ENCODE measurements at places on chromosomes 5 and 9. TPM values are rescaled to one million over a fixed set of nuclear protein-coding genes. Genes with fewer than 3 reads are reported as not detected.

ISL1 gene
- total RNA-seq = not detected

N4BP3 gene
- 23.8 TPM for total RNA-seq

GRCh38 chr5:90696153-90696552 is 137.6 kb downstream of the ADGRV1 start:
- no peak for DNase-seq

GRCh38 chr5:107555425-107556090 is 115.2 kb downstream of the EFNA5 start:
- DNase-seq = no peak

DNA sequence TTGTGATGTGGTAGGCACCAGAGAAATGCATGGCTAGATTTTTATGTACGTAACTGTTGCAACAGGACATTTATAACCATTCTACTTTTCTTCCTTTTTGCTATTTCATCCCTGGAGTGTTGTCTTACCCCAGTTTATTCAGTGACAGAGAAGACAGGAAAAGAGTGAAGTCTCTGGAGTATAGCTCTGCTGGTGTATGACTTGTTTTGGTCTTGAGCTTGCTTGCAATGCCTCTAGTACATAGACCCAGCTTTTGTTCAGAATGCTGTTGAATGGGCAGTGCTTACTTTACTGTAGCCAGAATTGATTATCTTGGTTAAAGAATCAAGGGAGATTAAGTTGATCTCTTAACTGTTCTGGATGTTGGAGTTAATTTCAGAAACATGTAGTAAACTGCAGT is 94.3 kb downstream of the PBX3 start:
- no peak for DNase-seq

SYNPO gene
- total RNA-seq = 10.7 TPM

CER1 gene
- total RNA-seq = not detected

DNA sequence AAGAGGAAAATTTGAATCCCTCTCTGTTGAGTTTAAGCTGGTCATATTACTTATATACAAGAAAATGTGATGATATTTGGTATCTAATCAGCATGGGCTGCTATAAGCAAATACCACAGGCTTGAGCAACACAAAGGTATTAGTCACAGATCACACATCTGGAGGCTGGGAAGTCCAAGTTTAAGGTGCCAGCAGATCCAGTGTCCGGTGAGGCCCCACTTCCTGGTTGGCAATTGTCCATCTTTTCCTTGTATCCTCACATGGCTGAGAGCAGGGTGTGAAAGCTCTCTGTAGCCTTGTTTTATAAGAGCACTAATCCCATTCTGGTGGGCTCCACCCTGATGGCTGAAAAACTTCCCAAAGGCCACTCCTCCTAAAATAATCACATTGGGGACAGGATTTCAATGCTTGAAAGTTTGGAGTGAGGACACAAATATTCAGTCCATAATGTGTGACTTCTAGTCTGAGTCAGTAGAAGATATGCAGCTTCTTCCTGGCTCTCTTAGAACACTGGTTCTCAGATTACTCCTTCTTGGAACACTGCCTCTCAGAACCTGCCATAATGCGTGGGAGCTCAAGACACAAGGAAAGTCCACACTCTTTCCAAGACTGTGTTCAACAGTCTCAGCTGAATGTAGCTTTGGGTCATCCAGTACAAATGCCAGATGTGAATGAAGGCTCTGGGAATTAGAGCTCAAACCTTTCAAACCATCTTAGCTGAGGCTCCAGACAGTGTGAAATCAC is 124.1 kb downstream of the PRDM9 start:
- no peak for DNase-seq

DNA sequence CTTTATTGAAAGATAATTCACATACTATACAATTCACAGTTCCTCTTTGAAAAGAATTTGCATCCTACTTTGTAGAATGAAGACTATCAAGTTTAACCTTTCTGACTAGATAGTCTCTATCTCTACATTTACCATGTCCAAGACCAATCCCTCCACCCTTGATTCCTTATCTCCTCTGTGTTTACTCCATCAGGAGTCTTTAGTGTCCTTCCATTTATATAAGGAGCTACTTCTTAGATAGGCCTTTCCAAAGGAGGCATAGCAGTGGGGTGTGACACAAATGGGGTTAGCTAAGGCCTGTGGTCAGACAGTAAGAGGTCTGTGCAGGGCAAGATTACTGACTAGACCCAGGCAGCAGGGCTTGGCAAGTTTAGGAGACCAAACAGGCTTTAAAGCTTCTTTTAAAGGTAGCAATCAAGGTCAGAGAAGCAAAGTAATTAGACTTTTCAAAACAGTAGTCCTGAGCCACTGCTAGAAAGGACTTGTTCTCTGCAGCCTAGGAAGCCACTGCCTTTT is 11.1 kb upstream of the DMXL1 start:
- no peak for DNase-seq

GRCh38 chr9:36149197-36149596 is 12.7 kb downstream of the GLIPR2 start:
- peak; percentile 80 for DNase-seq

DNA sequence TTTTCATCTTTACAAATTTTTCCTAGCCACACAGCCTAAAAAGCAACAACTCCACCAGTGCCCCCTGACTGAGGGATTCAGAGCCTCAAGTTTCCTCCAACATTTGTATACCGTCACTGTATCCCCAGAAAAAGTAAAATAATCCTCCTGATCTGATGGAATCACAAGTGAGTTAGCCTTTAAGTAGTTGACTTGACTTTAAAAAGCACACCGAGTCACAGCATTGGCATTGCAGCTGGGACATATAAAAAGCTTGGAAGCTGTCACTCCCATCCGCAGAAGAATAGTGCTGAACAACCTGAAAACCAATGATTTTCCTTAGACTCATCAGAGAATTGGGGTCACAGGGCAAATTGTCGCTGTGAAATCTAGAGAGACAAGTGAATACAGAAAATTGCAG is 41.6 kb upstream of the FBN2 start:
- no peak for DNase-seq

DNA sequence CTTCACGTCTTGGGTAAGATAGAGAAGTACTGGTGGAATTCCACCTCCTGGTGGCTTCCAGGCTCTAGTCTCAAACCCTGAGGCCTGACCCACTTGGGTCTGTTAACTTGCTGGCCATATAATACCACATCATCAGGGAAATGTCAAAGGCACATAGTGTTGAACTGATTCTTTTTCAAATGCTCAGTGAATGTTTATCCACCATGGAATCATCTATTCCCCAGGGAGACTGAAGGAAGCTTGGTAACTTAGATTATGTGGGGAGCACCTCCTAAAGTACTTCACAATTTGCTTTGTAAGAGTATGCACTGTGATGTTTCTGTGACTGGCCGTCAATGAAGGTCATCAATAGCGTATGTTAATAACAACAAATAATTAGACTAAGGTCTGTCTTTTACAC is 16.1 kb downstream of the MACROH2A1 start:
- DNase-seq = no peak

GRCh38 chr9:119873877-119874276 is 504.6 kb upstream of the BRINP1 start:
- DNase-seq = no peak

DNA sequence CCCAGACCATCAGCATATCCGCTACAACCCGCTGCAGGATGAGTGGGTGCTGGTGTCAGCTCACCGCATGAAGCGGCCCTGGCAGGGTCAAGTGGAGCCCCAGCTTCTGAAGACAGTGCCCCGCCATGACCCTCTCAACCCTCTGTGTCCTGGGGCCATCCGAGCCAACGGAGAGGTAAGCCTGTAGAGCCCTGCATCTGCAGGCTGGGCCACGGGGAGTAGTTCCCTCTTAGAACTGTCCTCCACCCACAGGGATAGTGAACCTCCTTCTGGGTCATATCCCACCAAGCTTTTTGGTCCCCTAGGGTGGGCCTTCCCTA is 569 bp downstream of the GALT start:
- no peak for DNase-seq

DNA sequence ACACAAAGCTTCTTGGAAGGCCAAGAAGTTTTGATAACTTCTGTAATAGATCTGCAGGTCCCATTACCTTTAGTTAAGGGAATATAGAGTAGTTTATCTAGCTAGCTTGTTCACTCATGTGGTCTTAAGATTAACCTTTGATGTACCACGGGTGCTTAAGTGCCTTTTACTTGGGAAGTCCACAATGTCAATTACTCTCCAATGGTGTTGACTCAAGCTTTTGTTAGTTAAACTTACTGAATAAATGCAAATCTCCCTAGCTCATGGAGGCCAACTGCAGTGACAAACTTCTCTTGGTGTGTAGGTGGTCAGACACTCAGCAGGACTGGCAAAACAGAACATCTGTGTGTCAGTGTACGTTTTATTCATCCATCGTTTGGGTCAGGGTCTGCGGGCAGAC is 501.5 kb downstream of the ELAVL2 start:
- DNase-seq = no peak

DPYSL3 gene
- 11.3 TPM for total RNA-seq

CAMK4 gene
- 0.44 TPM for total RNA-seq

DNA sequence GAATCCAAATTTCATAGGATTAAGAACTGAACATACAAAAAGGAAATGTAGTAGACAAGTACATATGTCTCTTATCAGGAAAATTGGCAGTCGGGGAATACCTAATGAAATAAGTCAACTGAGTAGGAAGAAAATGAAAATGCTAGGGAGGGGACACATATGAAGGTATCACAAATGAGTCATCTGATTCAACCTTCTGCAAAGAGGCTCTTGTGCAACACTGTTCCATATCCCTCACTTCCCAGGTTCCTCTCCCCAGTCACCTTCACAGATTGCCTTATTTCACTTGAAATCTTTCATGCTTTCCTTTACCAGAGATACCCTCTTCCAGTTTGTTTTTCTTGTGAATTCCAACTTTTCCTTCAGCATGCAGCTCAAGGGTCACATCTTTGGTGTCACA is 139.0 kb downstream of the RFX3 start:
- DNase-seq = no peak

GRCh38 chr5:469752-470483 is 26.9 kb downstream of the EXOC3 start:
- DNase-seq = no peak

DNA sequence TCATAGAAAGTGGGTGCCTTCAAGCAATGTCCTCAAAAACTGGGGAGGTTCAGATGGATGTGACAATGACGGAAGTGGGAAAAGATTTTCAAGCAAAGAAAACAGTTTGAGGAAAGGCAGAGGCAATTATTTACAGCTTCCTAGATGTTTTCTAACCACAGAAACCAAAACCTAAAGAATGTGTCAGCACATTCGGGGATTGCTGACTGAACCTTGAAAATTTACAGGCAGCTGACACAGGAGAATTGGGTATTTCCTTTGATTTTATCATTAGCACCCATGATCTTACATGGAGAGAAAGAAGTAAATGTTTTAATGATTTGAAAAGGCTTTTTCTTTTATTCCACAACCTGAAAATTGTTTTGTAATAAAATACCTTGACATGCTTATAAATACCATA is 369.0 kb downstream of the ACTL7B start:
- no peak for DNase-seq

BTNL8 gene
- total RNA-seq = 0.20 TPM

GRCh38 chr5:155252717-155253116 is 239.2 kb downstream of the KIF4B start:
- DNase-seq = no peak

DNA sequence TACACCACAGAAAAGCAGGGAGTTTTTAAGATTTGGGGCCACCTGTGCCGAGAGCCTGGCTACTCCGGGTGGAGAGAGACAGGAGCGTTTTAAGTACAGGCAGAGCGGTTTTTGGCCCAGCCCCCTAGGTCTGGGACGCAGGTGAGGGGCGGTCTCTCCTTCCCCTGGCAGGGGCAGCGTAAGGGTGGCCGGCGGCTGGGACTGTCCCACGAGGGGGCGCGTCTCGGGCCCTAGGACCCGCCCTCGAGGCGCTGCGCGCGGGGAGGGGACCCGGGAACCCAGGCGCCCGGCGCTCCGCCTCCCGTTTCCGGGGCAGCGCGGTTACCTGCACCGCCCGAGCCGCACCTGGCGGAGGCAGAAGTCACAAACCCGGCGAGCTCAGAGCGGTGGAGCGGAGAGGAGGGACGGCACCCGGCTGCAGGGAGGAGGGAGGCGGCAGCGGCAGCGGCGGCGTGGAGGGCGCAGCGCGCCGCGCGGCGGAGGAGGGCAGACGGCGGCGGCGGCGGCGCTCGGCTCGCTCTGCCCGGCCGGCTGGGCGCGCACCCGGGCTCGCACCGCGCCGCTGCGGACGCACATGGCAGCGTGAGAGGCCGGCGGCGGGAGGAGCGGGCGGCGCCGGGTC is at the start of gene WWC1:
WWC1 (plus strand) TSS at position 304 of the 622 bp plus-strand sequence. CDS start 508 bp downstream, outside the sequence.
- DNase-seq = peak; percentile 39

GRCh38 chr5:88235828-88236227 is 32.8 kb downstream of the TMEM161B start:
- DNase-seq = no peak

DNA sequence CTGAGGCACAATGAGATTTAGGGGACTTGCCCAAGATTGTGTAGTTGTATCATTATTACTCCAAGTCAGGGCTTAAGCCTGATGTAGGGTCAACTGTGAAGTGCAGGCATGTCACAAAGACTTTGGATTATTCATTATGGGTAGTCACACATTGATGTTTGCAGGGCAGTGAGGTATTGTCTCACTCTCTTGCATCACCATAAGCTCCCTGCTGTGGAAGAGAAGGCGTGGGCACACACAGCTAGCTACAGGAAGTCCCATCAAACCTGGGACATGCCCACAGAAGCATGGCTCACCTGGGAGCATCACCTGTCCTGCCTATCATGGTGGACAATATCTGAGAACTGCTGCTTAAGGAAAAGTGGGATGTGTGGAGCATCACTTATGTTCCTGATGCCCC is 42.1 kb downstream of the TMOD1 start:
- DNase-seq = no peak

DNA sequence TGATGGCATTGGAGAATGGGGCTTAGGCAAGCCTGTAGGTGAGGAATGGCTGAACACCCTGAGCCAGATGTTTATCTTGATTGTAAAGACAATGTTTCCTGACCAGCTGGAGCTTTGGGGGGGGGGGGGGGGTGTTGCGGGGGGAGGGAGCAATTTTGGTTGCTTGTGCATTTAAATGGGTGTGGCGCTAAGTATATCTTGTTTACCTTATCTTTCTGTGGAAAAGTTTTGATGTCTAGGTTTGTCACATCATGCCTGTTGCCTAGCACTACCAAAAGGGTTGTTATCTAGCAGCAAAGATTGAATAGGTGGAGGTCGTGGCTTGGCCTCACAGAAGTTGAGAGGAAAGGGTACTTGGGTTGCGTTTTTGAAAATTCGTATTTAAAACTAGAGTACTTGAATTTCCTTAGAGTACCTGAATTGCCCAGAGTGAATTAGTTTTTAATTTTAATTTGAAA is 1.3 kb downstream of the SMAD5 start:
- peak; percentile 14 for DNase-seq

DNA sequence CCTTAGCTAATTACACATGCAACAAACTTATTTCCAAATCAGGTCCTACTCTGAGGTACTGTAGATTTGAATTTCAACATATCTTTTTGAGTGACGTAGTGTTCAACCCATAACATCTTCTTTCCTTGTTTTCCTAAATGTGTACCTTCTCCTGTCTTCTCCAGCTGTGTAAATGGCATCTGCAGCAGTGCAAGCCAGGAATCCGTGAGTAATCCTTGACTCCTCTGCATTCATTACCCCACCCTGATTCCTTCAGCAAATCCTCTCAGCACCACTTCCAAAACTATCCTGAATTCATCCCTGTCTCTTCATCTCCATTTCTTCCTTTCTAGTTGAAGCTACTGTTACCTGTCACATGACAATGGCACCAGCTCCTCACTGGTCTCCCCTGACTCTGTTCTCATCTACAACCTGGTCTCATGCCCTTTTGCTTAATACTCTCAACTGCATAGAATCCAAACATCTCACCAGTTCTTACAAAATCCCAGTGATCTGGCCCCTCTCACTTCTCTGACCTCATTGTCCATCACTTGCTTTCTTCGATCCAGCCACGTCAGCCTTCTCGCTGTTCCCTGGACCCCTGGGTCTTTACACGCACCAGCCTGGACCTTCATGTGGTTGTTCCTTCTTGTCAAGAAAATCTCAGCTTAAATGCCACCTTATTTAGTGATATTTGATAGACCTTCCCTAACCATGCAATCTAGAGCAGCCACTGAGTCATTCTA is 14.6 kb upstream of the TRAF1 start:
- no peak for DNase-seq
